ENCODE measurements at places on chromosomes 4 and X. TPM values are rescaled to one million over a fixed set of nuclear protein-coding genes. Genes with fewer than 3 reads are reported as not detected.

The KDR gene
- total RNA-seq: 18.8 TPM

The ZNF41 gene
- total RNA-seq: 8.8 TPM

The NAP1L5 gene
- total RNA-seq: 9.5 TPM

The ARMCX2 gene
- 65.4 TPM for total RNA-seq

The TLR3 gene
- 6.2 TPM for total RNA-seq

The TREX2 gene
- total RNA-seq: 1.4 TPM

The RNF4 gene
- total RNA-seq: 50.7 TPM

The DCAF8L1 gene
- total RNA-seq: not detected

The FAM193A gene
- total RNA-seq: 41.6 TPM

The PABPC1L2B gene
- not detected for total RNA-seq

The IL9R gene
- 0.30 TPM for total RNA-seq

The PAK3 gene
- total RNA-seq: 24.5 TPM

The XK gene
- total RNA-seq: 1.7 TPM

The RNF128 gene
- not detected for total RNA-seq

The SRPX gene
- total RNA-seq: 74.8 TPM

The F9 gene
- total RNA-seq: not detected

The HDAC8 gene
- total RNA-seq: 46.4 TPM

Measured in aorta (tissue), 5 donors.